ENCODE measurements at places on chromosomes 16 and 17. TPM values are rescaled to one million over a fixed set of nuclear protein-coding genes. Genes with fewer than 3 reads are reported as not detected.
A peak's percentile ranks its signal among the peaks of the same experiment; 100 is the strongest.

- H3K27me3 ChIP-seq: no peaks in the 10 kb centered on the region
- DNase-seq: no peak
- no peaks in the 10 kb centered on the region for H3K36me3 ChIP-seq
- no peak overlapping the region for H3K27ac ChIP-seq
- H3K4me3 ChIP-seq: no peak overlapping the region
Measured at GRCh38 chr16:13427943-13428342, 492.0 kb upstream of the ERCC4 start.

- no peaks in the 10 kb centered on the region for H3K36me3 ChIP-seq
- no peaks in the 10 kb centered on the region for H3K4me1 ChIP-seq
- no peaks in the 10 kb centered on the region for H3K27me3 ChIP-seq
- H3K4me3 ChIP-seq: no peak overlapping the region
Measured at GRCh38 chr17:73783945-73784603, 139.8 kb upstream of the SDK2 start.

DNA sequence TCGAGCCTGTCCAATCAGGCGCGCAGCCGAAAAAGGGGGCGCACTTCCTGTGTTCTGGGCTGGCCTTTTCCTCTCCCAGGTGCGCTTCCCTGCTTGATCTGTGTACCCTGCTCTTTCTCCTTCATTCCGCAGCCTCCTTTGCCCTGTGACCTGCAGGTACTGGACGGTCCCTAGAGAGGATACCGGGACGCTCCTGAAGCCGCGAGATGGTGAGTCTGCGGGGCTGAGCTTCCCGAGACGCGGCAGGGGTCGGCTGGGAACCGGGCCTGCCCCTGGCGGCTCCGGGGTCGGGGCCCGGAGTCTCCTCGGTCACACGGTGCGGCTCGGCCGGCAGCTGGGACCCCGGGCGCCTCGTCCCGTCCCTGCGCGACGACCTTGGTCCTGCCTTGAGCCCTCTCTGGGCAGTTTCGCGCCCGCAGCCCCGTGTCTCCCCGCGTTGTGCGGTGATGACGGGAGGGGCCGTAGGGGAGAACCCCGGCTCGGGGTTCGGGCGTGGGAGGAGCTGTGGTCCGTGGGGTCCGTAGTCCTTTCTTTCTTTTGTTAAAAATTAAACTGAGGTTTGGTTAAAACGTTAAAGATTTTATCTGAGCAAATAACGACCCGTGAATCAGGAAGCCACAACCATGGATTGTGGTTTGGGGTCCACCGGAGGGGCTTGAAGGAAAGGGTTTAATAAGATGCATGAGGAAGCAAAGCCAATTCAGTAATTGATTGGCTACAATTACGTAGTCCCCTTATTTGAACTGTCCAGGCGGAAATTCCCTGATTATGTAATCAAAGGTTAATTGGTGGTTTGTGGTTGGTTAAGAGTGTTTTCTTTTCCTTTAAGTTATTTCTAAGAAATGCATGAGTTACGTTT is 172.8 kb upstream of the ZNF267 start:
- DNase-seq: peak; percentile 97
- H3K27ac ChIP-seq: peak overlapping the region; percentile 39

DNA sequence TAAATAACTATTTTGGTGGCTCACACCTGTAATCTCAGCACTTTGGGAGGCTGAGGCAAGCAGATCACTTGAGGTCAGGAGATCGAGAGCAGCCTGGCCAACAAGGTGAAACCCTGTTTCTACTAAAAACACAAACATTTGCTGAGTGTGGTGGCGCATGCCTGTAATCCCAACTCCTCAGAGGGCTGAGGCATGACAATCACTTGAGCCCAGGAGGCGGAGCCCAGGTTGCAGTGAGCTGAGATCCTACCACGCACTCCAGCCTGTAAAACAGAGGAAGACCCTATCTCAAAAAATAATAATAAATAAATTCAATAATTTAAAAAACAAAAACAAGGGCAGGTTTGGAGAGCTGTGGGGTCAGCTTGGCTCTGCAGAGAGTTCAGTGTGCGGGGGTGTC is 5.7 kb upstream of the SLC4A1 start:
- no peak overlapping the region for H3K27ac ChIP-seq
- H3K4me1 ChIP-seq: no peaks in the 10 kb centered on the region
- peak; percentile 42 for DNase-seq
- no peaks in the 10 kb centered on the region for H3K36me3 ChIP-seq

- H3K27me3 ChIP-seq: peaks cover 19% of the 10 kb centered on the region
- H3K27ac ChIP-seq: no peak overlapping the region
- no peak for DNase-seq
- no peaks in the 10 kb centered on the region for H3K36me3 ChIP-seq
- peaks cover 3% of the 10 kb centered on the region for H3K4me1 ChIP-seq
- H3K4me3 ChIP-seq: no peak overlapping the region
Measured at GRCh38 chr17:81801327-81801726, 2.6 kb upstream of the GCGR start.

DNA sequence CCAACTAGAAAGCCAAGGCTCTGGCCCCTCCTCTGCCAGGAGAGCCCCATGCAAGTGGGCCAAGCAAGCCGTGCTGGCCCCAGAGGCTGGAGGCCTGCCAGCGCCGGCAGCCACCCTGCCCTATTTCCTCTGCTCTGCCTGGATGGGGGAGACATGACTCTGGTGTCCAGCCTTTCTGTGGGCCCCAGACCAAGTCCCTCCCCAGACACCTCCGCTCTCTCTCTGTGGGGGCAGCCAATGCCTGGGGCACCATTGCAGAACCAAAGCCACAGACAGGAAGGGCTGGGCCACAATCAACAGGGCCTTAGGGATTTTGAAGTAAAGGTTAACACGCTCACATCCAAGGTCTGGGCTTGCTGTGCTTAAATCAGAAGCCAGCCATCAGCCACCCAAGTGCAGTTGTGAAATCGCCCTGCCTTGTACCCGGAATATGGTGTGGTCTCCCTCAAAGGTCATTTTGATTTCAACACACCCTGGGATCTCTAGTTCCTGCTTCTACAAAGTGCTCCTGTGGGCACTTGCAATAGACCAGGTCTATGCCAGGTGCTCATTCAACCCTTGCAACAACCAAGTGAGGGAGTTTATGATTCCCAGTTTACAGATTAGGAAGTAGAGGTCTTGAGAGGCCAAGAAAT is 63.5 kb upstream of the TEX2 start:
- H3K27me3 ChIP-seq: no peaks in the 10 kb centered on the region
- H3K36me3 ChIP-seq: no peaks in the 10 kb centered on the region
- H3K27ac ChIP-seq: peak overlapping the region; percentile 54
- H3K4me1 ChIP-seq: peaks cover 10% of the 10 kb centered on the region

DNA sequence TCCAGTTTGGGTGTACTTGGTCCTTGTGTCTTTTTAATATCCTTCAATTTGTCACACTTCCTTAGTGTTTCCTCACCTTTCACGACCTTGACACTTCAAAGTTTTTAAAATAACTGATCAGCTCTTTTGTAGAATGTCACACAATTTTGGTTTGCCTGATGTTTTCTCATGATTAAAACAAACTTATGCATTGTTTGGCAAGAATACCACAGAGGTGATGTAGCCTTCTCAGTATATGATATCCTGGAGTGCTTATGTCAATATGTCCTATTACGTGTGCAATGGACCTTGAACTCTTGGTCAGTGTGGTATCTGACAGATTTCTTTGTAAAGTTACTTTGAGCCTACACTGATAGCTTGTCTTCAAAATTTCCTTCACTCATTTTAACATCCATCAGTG is 297.4 kb downstream of the CNTNAP4 start:
- no peaks in the 10 kb centered on the region for H3K27me3 ChIP-seq
- no peak for DNase-seq
- H3K4me1 ChIP-seq: no peaks in the 10 kb centered on the region
- no peak overlapping the region for H3K4me3 ChIP-seq
- no peaks in the 10 kb centered on the region for H3K36me3 ChIP-seq

DNA sequence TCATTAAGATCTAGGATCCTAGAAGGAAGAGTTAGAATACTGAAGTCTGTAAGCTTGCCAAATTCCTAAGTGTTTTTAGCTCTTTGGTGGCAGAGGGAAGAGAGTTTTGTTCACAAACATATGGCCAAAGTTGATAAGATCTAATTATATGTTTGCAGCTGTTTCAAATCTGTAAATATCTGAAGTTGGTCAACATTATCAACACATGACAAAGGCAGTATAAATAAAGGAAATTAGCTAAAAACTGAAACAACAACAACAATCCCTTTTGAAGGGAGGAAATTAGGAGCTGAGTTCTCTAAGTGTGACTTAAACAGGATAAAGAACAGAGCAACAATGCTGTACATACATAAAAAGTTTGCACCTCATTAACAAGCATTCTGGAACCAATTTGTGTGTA is 208.7 kb downstream of the KCNJ2 start:
- peaks cover 5% of the 10 kb centered on the region for H3K4me1 ChIP-seq
- peaks cover 13% of the 10 kb centered on the region for H3K27me3 ChIP-seq
- DNase-seq: no peak
- H3K36me3 ChIP-seq: no peaks in the 10 kb centered on the region
- no peak overlapping the region for H3K27ac ChIP-seq

The MMP2 gene
- 210 TPM for total RNA-seq

The GJD3 gene
- total RNA-seq: 1.7 TPM
